Fibroblast of skin of right biceps (primary cell): ENCODE measurements at places on chromosomes 16 and 17.
A peak's percentile ranks its signal among the peaks of the same experiment; 100 is the strongest.

- no peak for DNase-seq
These were observed 205.2 kb upstream of the CHMP6 start for GRCh38 chr17:80786470-80786869.

GRCh38 chr17:37274461-37274860, 101.3 kb upstream of the C17orf78 start:
- no peak for DNase-seq

DNA sequence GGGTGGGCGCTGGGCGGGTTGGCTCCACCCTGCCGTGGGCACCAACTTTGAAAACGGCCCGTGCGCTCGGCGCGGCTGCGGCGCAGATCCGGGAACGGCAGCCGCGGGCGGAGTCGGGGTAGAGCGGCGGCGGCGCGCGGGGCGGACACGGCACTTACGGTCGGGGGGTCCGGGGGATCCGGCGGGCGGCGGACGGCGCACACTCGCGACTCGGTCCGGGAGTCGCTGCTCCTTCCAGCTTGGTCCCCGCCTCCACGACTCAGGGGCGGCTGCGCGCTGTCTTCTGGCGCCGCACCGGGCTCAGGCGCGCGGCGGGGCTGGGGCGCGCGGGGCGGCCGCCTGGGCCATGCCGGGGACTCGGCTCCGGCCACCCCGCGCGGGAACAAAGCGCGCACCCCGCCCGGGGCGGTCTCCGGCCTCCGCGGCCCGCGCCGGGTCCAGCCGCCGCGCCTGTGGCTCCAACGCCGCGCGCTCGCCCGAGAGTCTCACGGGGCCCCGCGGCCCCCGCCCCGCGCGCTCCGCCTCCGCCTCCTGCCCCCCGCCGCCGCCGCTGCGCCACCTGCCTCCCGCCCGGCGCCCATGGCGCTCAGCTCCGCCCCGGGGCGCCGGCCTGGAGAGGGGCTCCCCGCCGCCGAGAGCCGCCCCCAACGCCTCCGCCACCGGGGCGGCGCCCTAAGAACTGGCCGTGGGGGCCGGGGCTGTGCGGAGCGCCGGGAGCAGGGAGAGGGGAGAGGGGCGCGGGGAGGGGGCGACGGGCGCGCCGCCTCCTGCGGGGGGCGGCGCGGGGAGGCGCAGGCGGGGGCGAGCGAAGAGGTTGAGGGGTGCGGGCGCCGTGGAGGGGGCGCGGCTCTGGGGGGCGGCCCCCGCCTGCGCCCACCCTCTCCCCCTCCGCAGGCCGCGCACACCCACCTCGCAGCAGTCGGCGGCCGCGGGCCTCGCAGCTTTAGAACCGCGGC, 35.9 kb downstream of the CBFA2T3 start:
- DNase-seq, result no peak

DNA sequence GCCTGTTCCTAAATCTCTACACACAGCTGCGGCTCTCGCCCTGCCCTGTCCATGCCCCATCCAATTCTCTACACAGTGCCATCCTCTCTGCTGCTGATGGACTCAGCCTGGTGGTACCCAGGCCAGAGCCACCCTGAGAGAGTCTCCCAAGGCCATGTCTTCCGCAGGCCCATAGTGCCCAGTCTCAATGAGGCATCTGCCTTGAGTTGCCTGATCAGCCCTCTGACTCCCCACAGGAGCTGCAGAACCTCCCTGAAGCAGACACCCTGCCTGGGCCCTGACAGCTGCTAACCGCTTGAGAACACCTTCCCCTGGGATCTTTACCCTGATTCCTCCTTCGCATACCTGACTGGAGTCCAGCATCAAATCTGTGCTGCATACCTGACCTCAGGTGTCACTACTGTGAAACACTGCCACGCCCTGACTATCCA, 13.3 kb downstream of the TSPOAP1 start:
- no peak for DNase-seq

- no peak for DNase-seq
These were observed 9.2 kb upstream of the GLIS2 start for GRCh38 chr16:4306470-4307214.

DNA sequence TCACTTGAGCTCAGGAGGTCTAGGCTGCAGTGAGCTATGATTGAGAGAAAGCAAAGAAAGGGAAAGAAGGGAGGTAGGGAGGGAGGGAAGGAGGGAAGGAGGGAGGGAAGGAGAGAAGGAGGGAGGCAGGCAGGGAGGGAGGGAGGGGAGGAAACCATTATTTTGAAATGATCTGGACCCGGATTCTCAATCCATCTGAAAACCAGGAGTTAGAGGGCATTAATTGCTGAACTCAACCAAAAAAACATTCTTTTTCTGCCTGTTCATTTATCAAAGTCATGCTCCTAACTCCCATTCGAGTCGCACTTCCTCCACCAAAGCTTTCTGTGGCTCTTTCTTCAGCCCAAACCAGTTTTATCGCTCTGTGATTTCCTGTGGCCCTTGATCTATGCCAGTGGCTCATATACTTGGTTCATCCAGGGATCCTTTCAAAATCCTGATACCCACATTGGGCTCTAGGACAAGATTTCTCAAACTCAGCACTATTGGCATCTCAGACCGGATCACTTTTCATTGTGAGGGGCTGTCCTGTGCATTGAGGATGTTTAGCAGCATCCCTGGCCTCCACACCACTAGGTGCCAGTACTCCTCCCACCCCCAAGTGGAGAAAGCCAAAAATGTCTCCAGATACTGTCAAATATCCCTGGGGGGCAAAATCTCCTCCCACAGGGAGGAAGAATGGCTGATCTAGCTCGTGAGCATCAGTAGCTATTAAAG, 38.2 kb downstream of the CMTM4 start:
- no peak for DNase-seq

DNA sequence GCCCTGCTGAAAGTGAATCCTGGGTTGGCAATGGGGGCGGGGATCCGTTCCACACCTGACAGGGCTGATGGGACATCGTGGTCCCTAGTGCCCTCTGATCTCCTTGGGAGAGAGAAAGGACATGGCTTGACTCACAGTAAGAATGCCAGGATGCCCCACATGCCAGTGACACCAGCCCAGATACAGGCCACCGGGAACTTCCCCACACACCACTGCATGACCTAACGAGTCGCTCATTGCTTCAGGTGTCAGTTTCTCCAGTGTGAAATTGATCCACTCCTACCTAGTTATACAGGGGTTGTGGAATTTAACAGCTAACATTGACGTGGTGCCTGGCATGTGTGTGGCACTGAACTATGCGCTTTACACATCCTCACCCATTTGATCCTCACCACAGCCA, 7.5 kb downstream of the CD300LG start:
- DNase-seq, result no peak

DNA sequence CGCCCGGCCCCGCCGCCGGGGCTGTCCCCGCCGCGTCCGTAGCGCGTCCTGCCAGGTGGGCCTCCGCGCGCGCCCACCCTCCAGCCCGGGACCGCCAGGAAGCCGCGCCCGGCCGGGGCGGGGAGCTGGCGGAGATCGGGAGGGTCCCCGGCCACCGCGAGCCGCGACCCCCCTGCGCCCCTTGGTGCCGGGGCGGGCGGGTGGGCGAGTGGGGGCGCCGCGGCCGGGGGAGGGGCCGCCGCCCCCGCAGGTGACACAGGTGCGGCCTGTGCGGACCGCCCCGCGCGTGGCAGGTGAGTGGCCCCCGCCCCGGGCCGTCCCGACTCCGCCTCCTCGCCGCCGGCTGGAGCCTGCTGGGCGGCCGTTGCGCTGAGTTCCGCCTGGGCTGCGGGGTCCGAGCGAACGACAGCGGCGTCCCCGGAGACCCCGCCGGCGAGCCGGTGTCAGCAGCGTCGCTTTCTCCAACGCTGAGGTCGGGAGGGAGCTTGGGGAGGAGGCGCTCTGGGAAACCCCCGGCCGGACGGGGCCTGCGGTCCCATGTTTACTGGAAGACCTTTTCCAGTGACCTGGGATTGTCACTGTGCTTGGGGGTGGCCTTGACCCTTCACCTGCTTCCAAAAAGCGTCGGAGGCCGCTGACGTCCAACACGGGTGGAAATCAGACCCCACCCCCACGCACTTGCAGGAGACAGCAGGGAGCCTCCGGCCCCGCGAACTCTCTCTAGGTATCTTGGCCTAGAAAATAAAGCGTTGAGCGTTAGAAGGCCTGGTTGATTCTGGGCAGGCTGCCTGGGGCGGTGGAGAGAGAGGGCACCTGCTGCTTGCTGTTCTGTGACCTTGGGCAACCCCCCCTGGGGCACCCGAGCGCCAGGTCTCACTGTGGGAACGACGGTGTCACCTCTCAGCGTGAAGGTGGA, 542 bp downstream of the KLHL36 start:
- no peak for DNase-seq

- DNase-seq, result no peak
These were observed 324.7 kb upstream of the C16orf82 start for GRCh38 chr16:26742040-26742439.

- peak; percentile 38 for DNase-seq
These were observed at the start of gene NTN1 for GRCh38 chr17:9021158-9021991. TSS of gene NTN1 (plus strand) at chr17:9021510. CDS start at chr17:9022374, 864 bp downstream.

GRCh38 chr17:42818379-42818778, 5.7 kb downstream of the BECN1 start:
- peak; percentile 38 for DNase-seq

DNA sequence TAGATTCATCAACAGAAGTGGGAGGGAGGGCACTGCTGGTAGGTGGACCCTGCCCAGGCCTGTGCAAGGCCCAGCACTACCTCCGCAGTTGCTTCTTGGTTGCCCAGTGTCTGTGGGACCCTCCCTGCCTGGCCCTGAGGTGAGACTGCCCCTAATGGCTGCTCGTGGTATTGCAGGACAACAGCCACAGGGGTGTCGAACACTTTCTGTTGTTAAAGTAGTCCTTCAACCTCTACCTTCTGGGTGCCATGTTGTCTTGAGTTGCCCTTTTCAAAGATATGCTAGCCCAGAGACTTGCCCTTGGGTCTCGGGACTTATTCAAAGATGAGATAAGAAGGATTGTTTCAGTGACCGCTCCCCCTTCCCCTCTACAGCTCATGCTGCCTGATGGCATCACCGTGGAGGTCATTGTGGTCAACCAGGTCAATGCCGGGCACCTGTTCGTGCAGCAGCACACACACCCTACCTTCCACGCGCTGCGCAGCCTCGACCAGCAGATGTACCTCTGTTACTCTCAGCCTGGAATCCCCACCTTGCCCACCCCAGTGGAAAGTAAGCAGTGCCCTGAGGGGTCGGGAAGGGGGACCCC, 29.1 kb downstream of the AKAP1 start:
- DNase-seq, result peak; percentile 19

GRCh38 chr16:84766978-84767773, 52.6 kb upstream of the CRISPLD2 start:
- DNase-seq, result no peak

- no peak for DNase-seq
These were observed 1.6 kb downstream of the LAT start for GRCh38 chr16:28986492-28986891.

DNA sequence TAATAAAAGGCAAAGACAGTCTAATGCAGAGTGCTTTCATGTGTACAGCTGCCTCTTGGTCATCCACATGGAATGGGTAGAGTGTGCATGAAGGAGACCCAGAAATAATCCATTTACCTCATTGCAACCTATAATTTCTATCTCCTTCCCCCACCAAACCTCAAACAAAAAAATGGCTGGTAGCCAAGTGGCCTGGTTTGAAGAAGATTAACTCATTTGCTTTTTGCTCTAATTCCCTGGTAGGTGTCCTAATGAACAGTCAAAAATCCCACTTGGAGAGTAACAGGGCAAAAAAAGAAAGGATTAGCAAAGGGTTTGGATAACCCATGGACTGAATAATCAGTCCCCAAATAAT, 13.0 kb upstream of the LYRM9 start:
- DNase-seq, result no peak

GRCh38 chr17:71067669-71068407, 898.5 kb downstream of the KCNJ2 start:
- no peak for DNase-seq

- DNase-seq, result peak; percentile 91
These were observed 21.0 kb upstream of the HERPUD1 start for GRCh38 chr16:56910654-56911539.

- DNase-seq, result no peak
These were observed 1.1 kb upstream of the CRHR1 start for GRCh38 chr17:45782889-45783592.

DNA sequence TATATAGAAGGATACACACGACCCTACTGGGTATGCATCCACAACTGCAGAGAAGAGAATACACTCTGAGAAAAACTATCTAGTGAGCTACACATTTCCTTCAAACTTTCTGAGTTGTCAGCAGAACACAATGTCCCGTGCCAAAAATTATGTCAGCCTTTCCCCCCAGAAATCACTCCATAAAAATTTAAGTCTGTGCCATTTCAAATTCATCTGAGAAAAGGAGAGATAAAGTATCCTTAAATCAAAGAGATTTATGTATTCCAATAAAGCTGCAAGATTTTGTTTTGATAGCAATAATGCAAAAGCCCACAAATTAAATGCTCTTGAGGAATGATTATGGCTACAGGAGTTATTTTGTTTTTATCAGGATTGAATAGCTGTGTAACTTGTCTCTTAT, 760.1 kb downstream of the CDH11 start:
- DNase-seq, result peak; percentile 14

- no peak for DNase-seq
These were observed 20.4 kb upstream of the NUP93 start for GRCh38 chr16:56709443-56710040.

GRCh38 chr16:10877472-10877946, 507 bp downstream of the CIITA start:
- no peak for DNase-seq

DNA sequence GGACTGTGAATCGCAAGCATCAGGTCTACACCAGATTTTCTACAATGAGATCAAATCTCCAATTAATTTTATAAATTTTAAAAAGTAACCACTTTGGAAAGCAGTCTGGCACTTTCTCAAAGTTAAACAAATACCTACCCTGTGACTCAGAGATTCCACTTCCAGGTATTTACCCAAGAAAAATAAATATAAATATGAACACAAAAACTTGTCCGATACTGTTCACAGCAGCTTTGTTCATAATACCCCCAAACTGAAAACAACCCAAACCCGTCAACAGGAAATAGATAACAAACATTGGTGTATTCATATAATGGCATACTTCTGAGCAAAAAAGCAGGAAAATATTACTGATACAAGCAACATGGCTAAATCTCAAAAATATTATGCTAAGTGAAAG, 12.1 kb downstream of the ZDHHC7 start:
- no peak for DNase-seq

- DNase-seq, result no peak
These were observed 343.0 kb downstream of the RBFOX1 start for GRCh38 chr16:7675628-7676027.

GRCh38 chr16:56233795-56234566, 42.7 kb downstream of the GNAO1 start:
- DNase-seq, result no peak

DNA sequence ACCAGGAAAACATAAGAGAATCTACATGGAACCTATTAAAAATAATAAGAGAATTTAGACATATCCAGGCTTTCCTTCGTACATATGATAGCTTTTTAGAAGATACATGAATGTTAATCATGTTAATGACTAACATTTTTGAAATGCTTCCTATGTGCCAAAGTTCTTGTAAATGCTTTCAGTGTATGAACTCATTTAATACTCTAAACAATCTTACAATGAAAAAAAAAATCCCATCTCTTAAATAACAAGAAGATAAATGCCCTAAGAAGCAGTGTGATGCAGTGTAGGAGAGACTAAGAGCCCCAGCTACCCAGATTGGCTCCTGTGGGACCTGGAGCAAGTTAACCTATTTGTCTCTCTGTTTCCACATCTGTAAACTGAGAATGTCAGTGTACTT, 220.4 kb upstream of the MYOCD start:
- DNase-seq, result peak; percentile 24

GRCh38 chr17:83131401-83132011, 52.1 kb downstream of the METRNL start:
- no peak for DNase-seq

GRCh38 chr16:85136213-85136701, 24.0 kb upstream of the CIBAR2 start:
- no peak for DNase-seq
